ENCODE measurements at places on chromosomes 12 and 14.

DNA sequence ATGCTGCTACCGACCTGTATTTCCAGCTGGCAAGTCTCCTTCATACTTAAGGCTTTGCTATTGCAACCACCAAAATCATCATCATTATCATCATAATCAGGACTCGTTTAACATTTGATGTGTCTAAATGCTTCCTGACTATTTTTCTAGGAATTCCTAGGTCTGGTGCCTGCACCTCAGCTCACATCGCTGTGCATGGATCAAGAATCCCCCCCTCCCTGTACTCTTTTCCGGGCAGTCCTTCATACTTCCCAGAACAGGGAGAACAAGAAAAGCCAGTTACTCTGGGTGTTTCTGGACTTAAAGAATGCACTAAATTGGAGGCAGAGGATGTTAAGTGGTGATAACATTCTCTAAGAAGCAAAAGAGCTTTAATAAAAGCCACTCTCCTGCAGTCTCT lies 9.4 kb downstream of the ERP27 start:
- no peak for DNase-seq

DNA sequence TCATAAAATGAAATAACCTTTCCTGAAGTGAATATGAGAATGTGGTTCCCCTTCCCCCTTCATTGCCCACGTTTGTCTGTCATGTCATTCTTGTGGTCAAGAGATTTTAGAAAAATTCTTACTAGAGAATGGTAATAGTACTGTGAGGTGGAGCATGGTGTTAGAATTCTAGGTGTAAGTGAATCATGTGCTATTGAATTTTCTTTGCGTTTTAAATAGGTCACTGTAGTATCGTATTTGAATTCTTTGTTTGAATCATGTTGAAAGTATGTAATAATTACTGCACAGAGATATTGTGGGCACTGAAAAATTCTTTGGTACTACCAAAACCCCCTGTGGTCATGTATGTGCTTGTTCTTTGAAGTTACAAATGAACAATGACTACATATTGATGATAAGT lies 49.9 kb downstream of the FUT8 start:
- no peak for DNase-seq

- DNase-seq: no peak
Observed at GRCh38 chr12:16352481-16352880, 5.0 kb downstream of the MGST1 start.

GRCh38 chr12:88505696-88506095 lies 74.6 kb downstream of the KITLG start:
- DNase-seq: no peak

DNA sequence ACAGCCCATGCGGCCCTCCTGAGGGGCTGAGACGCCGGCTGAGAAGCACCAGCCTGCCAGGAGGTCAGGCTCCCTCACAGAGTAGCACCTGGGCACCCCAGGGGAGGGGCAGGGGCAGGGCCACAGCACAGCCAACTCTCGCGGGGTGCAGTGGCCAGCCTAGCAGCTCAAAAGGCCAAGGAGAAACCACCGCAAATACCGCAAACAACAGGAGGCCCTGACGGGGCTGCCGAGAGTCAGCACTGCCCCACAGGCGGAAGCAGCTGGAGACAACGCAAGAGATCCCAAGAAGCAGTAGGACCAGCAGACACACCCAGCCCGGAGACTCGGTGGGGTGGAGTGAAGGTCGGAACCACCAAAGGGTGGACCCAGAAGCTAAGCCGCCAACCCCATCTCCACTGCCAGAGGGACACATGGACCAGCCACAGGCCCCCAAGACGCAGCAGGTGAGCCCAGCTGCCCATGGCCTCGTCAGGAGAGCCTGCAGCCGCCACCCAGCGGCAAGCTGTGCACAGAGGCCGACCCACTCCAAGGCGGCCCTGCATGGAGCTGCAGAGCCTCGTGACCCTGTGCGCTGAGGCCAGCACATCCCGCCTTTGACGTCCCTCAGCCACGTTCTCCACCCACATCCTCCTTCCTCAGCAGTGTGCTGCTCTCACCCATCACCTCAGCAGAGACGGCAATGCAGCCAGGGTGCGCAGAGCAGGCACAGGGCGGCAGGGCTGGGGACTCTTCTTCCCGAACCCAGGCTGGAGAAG lies 31.7 kb upstream of the BTBD6 start:
- DNase-seq: no peak

DNA sequence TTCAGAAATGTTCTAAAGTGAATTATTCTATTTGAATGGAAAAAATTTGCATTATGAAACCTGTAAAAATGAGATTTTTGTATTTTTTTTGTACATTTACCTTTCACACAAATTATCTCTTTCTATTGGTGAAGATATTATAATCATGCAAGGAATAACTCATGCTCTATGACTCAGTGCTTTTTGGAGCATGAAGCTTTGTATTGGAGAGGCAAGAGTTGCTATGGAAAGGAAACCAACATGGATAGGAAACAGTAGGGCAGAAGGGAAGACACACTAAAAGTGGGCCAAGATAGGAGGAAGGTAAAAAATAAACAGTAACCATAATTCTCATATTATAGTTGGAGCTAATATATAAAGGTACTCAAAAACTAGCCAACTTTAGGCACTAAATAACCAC lies 79.0 kb downstream of the PLCZ1 start:
- no peak for DNase-seq

- no peak for DNase-seq
Observed at GRCh38 chr14:93912782-93913181, 14.4 kb upstream of the FAM181A start.

DNA sequence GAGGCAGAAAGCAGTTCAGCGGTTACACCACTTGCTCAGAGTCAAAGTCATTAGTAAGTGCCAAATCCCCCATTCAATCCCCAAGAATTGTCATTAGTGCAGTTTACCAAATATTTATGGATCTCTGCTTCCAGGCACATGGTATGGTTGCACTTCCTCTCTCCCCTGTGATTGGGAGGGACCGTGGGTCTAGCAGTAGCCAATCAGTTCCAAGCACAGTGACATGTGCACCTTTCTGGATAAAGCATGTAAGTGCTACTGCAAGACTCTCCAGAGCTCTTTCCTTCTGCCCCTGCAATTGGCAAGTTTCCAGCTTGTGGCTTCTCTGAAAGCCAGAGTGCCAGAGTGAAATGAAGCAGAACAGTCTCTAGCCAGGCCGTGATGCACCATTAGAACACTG lies 85.3 kb upstream of the FLRT2 start:
- DNase-seq: no peak

- no peak for DNase-seq
Observed at GRCh38 chr14:99037777-99038430, 234.1 kb downstream of the BCL11B start.

DNA sequence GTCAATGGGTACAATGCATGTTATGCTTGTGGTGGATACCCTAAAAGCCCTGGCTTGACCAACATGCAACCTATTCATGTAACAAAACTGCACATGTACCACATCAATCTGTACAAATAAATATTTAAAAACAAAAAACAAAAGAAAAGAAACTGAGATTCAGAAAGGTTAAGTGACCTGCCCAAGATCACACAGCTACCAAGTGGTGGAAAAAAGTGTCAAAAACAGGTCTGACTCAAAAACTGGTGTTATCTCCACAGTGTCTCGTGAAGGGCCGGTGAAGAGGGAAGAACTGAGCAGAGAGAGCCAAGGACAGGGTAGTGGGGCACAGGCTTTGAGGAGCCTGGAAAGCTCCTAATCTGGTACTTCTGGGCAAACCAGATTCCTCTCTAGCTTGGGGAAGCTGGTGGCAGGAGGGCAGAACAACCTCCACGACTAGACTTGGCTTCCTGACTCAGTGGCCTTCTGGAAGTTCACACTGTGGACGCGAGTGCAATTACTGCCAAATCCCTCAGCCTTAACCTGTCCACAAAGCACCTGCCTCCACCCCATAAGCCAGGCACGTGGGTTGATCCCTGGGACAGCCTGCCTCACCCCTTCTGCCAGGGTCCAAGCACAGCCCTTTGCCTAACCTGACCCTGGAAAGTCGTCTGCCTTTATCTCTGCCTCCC lies 15.6 kb downstream of the ZBTB39 start:
- no peak for DNase-seq

- no peak for DNase-seq
Observed at GRCh38 chr14:24075485-24076301, 4.3 kb downstream of the CPNE6 start.

DNA sequence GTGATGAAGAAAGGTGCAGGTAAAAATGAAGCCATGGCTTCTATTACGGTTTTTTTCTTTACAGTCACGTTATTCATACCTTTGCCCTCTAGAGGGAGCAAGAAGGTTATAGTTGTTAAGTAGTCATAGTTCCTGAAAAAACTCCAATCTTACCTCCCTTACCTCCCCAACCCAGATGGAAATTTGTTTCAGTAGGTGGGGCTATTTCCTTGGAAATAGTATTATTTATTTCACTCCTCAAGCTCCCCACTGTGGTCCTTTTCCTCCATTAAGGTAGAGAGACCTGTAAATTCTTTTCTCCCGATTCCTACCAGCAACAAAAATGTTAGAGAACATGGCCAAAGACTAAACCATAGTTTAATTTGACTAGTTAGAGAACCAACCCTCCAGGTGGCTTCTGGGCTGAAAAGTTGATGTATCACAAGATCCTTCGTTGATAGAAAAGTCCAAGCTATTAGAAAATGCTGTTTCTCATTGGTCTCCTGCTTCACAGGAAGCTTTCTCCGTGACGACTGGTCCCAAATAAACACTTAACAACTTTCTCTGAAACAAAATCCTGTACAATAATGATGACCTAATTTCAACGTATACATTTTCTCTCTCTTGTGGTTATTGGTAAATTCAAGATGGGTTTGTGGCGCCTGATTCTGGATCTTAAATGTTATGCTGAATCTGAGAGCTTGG lies 43.5 kb downstream of the TMX1 start:
- DNase-seq: no peak

DNA sequence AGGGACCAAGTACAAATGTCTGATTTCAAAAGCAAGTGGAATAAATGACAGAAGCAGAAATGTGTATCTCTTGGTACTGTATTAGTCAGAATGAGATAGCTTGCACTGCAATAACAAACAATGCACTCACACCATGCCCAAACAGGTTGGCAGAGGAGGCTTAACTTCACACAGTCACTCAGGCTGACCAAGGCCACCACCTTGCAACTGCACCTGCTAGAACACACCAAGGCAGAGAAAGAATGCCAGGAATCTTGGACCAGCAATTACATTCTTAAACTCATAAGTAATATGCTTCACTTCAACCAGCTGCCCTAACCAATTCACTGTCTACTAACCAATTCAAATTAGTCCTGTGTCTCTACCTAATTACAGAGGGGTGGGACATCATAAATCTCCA lies 378.3 kb downstream of the BCL11B start:
- DNase-seq: no peak

DNA sequence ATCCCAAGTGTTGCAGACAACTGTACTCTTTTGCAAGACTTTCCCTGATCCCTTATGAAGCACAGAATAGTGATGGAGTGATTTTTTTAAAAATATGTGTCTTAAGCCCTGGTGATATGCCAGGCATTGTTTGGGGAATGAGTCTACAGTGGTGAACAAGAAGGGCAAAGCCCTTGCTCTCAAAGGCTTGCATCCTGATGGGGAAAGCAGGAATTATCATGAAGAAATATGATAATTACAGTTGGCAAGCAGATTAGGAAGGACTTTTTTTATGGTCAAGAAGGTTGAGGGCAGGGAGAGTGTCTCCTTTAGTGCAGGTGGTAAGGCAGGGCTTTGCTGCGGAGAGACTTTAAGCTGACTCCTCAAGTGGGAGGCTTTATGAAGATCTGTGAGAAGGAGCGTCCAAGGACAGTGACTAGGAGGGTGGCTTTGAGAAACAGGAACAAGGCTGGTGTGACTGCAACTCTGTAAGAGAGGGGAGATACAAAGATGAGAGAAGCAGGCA lies 100.2 kb downstream of the SYNE2 start:
- no peak for DNase-seq

DNA sequence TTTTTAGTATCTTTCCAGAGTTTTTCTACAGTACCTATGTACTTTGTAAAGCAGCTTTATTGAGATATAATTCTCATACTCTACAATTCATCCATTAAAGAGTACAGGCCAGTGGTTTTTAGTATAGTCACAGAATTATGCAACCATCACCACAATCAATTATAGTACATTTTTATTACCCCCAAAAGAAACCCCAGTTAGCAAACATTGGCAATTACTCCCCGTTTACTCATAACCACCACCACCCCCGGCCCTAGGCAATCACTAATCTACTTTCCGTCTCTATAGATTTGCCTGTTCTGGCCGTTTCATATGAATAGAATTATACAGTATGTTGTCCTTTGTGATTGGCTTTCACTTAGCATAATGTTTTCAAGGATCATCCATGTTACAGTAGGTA lies 119.8 kb downstream of the KICS2 start:
- no peak for DNase-seq

GRCh38 chr12:93100610-93101009 lies 171.5 kb upstream of the EEA1 start:
- DNase-seq: no peak

GRCh38 chr14:53295985-53296582 lies 143.0 kb upstream of the DDHD1 start:
- no peak for DNase-seq

- no peak for DNase-seq
Observed at GRCh38 chr14:33232031-33232430, 293.4 kb downstream of the NPAS3 start.

- no peak for DNase-seq
Observed at GRCh38 chr12:21265932-21266331, 68.8 kb downstream of the SLCO1A2 start.

GRCh38 chr12:105986779-105987684 lies 151.7 kb downstream of the NUAK1 start:
- no peak for DNase-seq

- DNase-seq: no peak
Observed at GRCh38 chr12:74482115-74482514, 55.5 kb upstream of the ATXN7L3B start.

DNA sequence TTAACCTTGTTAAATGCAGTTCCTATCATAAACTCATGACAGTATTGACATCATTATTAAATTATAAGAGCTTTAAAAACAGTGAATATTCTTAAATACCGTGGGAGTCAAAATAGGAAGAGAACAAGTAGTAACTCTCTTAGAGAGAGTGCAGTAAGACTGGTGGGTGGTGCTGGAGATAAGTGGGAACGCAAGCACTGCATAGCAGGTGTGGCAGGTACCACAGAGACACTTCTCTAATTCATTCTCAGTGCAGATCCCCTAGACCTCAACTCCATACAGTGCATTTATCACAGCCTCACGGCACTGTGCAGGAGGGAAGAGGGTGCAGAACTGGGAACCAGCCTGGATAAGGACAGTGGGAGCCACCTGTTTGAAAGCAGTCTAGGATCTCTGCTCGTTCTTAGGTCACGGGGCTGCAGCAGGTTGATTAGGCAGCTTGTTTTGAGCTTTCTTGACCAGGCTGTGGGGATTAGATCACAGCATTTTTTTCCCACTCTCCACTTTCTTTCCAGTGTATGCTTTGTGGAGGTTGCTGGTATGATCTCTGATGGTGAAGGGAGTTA lies 165.6 kb downstream of the PRKCH start:
- no peak for DNase-seq

Measured in activated CD4-positive, alpha-beta T cell treated with anti-CD3 and anti-CD28 coated beads, Interleukin-2, amount 50 U/mL, for 24 hours (primary cell).